ENCODE measurements at places on chromosomes 3 and 15.

GRCh38 chr15:44532689-44533088 is 4.3 kb upstream of the EIF3J start:
- DNase-seq, result no peak

- peak; percentile 58 for DNase-seq
Measured at GRCh38 chr3:62370858-62371719, 2.3 kb downstream of the FEZF2 start.

DNA sequence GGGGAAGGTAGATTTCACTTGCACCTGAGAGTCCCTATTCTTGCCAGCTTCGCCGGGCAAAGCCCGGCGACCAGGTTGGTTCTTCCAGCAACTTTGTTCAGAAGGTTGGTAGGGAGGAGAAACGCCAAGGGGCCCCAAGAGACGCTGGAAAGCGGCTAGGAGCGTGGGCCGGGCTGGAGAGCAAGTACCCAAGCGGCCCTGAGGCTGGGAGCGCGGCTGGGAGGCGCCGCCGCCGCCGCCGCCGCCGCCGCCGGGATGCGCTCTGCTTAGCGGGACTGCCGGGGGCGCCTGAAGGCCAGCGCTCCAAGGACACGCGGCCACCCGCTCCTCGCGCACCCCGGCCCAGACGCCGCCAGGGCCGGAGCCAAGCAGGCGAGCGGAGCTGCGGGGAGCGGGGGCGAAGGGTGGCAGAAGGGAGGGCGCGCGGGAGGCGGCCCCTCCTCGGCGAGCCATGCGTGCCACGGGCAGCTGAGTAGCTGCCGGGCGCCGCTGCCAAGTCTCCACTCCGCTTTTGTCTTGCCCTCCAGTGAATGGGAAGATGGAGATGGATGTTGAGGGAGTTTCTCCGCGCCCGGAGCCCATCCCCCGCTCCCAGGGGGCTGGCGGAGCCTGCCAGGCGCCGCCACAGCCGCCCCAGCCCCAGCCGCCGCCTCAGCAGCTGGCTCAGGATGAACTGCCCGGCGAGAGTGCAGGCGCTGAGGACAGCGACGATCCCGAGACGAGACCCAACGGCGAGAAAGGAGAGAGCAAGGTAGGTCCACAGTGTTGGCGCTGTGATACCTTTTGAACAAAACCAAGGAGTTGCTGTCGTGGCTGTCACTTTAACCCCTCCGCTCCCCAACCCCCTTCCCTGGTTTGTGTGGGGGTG is 227.4 kb upstream of the AZI2 start:
- peak; percentile 81 for DNase-seq

DNA sequence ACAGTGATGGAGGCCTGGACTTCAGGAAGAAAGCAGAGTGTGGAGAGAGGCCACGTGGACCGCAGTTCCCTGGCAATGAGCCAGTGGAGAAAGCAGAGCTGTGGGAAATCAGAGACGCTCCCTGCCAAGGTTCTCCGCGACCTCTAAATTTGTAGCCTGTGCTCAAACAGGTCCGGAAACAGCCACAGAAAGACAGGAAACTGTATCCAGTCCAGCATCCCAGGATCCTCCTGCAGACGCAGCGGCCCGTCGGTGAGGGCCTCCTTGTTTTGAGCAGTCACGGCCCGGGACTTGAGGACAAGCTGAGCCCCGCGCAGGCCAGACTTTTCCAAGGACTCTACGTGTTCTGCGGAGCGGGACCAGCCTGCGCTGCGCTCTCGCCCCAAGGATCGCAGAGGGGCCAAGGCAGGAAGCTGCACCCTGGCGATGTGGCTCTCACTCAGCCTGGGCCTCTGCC is 22.3 kb downstream of the RPSA start:
- peak; percentile 78 for DNase-seq

GRCh38 chr3:70072180-70072579 is 72.6 kb downstream of the SAMMSON start:
- DNase-seq, result no peak

DNA sequence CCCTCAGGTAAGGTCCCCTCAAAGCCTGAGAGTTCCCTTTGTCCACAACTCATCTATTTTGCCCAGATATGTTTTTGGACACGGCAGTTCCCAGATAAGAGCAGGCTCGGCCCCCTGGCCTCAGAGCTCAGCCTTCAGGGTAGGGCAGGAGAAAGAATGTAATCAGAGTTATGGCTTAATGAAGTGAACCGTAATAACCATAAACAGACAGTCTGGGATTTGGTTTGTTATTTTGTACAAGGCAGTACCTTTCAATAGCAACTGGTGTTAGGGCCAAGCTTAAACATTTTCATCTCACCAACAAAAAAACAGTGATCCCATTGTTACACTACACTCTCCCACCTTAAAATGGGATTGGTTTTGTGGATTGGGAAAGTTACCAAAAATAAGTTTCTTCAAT is 12.2 kb upstream of the ALDH1A3 start:
- DNase-seq, result no peak

GRCh38 chr15:96889734-96890480 is 559.4 kb downstream of the NR2F2 start:
- no peak for DNase-seq

DNA sequence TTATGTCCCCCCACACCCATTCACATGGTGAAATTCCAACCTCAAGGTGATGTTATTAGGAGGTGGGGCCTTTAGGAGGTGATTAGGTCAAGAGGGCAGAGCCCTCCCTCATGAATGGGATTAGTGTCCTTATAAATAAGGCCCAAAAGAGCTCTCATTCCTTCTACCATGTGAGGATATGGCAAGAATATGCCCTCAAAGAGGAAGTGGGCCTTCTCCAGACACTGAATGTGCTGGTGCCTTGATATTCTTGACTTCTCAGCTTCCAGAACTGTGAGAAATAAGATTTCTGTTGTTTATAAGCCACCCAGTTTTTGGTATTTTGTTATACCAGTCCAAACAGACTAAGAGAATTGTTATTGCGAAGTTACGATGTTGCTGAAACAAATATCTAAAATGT is 94.4 kb downstream of the ANKRD28 start:
- no peak for DNase-seq

- DNase-seq, result no peak
Measured at GRCh38 chr3:79268422-79268821, 499.4 kb downstream of the ROBO1 start.

GRCh38 chr3:57951066-57951882 is 56.9 kb upstream of the FLNB start:
- no peak for DNase-seq

GRCh38 chr3:124263168-124263567 is 271.2 kb upstream of the ROPN1 start:
- DNase-seq, result peak; percentile 26

Measured in upper lobe of left lung (tissue), 6 donors.